ENCODE measurements at places on chromosomes 1 and 21. TPM values are rescaled to one million over a fixed set of nuclear protein-coding genes. Genes with fewer than 3 reads are reported as not detected.

The C1orf141 gene
- not detected for total RNA-seq

DNA sequence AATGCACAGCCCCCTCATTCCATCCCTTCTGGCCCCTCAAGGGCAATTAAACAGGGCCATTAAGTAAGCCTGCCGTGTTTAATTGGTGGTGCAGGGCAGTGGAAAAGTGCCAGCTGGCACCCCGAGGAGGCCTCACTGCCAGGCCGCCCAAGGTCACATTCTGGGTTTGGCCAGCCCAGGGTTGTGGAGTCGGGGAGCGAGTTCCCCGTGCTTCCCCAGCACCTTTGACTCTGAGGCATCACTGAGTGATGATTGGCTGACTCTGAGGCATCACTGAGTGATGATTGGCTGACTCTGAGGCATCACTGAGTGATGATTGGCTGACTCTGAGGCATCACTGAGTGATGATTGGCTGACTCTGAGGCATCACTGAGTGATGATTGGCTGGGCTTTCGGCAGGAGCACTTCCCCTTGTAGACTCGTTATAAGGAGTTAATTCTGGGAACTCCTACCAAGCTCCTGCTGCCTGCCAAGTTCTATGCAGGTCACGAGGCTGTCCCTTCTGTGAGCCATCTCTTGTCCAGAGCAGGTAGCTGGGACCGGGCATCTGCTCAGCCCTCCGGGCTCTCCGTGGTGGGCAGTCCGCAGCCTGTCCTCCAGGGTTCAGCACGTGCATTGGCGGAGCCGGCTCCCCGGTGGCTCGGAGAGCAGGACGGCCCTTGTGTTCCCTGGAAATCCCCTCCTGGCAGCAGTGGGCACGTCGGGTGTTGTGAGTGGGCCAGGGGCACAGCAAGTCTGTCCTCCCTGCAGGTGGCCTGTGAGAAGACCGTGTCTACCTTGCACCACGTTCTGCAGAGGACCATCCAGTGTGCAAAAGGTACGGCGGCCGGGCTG lies 20.9 kb downstream of the CSTB start:
- H3K27me3 ChIP-seq, result no peaks in the 10 kb centered on the region
- H3K4me1 ChIP-seq, result peaks cover 22% of the 10 kb centered on the region
- no peak for DNase-seq

The TEX38 gene
- not detected for total RNA-seq

DNA sequence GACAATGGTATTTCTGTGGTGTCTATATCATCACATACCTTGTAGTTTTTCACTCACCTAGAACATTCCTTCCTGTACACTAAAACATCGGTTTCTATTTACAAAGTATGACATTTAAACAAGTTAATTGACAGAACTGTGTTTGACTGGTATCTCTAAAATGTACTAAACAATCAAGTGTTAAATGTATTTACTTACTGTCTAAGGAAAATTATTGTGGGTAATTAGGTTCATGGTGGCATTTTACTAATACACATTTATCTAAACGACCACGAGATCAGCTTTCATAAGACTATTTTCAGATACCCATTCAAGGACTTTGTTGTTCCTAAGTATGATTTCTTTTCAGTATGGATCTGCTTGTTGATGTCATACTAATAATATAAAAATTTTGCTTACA lies 115.2 kb downstream of the ADGRL2 start:
- no peak overlapping the region for H3K4me3 ChIP-seq
- H3K36me3 ChIP-seq, result no peaks in the 10 kb centered on the region
- H3K27ac ChIP-seq, result no peak overlapping the region
- H3K27me3 ChIP-seq, result no peaks in the 10 kb centered on the region
